ENCODE measurements at places on chromosomes 16 and 17.

DNA sequence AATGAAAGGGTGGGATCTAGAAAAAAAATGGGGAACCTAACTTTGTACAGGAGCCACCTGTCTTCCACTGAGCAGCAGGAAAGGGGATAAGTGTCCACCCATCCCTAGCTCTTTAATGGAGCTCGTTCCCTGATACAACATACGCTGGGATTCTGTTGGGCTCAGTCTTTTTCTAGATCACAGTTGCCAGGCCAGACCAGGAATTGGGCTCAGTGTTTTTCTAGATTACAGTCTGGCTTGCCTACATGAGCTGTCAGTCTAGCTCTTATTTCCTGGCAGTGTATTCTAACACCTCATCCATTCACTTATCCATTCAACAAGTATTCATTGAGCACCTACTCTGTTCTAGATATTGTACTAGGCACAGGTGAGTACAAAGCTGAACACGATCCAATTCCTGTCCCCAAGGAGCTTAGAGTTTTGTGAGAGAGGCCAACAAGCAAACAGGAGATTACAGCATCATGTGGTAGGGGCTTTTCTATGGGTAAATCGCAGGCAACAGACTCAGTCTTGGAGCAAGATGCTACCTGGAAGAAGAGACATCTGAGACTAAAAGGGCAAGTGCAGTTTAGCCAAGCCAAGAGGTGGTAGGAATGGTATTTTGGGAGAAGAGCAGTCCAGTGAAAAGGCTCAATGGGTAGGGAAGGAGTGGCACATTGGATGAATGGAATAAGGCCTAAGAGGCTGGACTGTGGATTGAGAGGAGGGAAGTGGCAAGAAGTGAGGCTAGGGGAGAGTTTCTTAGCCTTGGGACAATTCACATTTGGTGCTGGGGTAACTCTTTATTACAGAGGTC lies 138.0 kb upstream of the HS3ST2 start:
- no peak for DNase-seq

DNA sequence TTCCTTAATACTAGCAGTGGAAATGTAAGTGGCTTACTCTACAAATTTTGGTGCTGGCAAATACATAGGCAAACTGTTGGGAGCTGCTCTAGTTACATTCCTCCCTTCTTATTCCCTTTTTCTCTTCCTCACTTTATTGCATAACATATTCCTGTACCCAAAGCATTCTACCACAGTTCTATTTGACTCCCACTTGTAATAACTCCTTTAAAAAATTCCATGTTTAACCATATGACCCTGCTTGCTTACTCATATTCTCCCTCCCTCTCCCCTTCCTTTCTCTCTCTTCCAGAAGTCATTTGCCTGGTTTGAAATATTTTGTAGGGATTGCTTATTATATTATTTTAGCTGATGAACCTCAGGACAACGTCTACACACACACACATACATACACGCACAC lies 22.7 kb downstream of the NQO1 start:
- DNase-seq = no peak

DNA sequence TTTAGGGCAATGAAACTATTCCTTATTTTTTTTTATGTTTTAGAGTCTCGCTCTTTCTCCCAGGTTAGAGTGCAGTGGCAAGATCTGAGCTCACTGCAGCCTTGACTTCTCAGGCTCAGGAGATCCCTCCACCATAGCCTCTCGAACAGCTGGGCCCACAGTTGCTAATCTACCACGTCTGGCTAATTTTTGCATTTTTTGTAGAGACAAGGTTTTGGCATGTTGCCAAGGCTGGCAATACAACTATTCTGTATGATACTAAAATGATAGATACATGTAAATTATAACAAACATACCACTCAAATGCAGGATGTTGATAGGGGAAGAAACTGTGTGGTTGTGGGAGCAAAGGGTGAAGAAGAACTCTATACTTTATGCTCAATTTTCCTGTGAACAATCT lies 401.3 kb downstream of the ZFHX3 start:
- no peak for DNase-seq

- no peak for DNase-seq
Observed at GRCh38 chr17:63987221-63988126, 10.7 kb upstream of the PRR29 start.

DNA sequence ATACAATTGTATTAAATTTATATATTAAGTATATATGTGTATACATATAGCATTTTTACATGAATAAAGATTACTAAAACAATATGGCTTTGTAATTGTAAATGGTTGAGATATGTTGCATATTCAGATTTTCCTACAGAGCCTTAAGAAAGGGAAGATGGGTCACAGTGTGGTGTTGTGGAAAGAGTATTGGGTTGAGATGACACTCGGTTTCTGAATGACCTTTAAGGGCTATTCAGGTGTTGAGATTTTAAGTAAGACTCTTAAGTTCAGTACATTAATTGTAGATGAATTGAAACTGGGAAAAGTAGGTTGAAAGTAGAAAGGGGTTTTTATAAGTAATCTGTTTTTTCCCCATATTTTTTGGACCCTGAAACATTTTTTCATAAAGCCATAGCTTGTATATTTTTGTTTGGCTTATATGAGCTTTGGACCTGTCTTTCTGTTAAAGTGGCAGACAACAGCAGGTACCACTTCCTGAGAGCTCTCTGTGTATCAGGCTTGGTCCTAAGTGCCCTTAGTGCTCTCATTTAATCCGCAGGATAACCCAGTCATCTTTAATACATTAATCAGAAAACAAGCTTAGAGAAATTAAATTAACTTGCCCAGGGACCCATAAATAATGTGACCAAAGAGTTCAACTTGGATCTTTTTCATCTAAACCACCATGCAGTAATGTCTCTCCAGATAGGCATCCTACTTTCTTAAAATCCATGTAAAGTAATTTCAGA lies 48.5 kb upstream of the MRC2 start:
- DNase-seq = no peak

DNA sequence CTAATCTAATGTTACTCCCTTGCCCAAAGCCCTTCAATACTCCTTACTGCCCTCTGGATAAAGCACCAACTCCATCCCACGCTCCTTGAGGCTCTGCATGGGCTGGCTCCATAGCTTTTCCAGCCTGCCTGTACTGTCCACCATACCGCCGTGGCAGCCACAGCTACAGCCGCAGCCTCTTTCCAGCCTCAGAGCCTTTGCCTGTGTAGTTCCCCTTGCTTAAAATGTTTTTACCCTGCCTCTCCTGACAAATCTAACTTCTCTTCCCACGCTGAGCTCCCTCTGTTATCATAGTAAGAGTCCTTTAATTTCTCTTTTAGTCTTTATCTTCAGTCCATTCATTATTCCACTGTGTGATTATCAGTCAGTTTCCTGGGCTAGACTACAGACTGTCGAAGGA lies 22.0 kb downstream of the TEX14 start:
- DNase-seq = no peak

GRCh38 chr16:88910284-88911135 lies 44.0 kb upstream of the PABPN1L start:
- DNase-seq = no peak

DNA sequence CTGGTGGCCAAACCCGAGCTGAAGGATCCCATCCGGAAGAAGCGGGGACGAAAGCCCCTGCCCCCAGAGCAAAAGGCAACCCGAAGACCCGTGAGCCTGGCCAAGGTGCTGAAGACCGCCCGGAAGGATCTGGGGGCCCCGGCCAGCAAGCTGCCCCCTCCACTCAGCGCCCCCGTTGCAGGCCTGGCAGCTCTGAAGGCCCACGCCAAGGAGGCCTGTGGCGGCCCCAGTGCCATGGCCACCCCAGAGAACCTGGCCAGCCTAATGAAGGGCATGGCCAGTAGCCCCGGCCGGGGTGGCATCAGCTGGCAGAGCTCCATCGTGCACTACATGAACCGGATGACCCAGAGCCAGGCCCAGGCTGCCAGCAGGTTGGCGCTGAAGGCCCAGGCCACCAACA lies 5.9 kb downstream of the CBX2 start:
- DNase-seq = no peak

- no peak for DNase-seq
Observed at GRCh38 chr17:72702998-72703397, 389.5 kb downstream of the SLC39A11 start.

DNA sequence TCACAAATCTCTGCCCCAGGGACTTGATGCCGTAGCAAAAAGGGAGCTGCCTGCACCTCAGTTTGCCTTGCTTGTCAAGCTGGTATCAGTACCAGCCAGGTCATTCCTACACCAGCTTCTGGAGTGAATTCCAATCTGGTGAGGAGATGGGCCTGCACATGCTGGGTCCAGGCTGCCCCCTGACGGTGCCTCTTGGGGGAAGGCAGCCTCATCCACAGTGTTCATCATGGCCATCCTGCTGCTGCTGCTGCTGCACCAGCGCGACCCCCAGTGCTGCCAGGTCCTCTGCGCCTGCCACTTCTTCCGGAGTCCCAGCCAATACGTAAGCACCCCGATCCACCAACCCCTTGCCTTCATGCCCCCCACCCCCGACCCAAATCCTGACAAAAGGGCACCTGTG lies 8.3 kb downstream of the MRPL27 start:
- DNase-seq = no peak

GRCh38 chr17:76075364-76076145 lies 974 bp downstream of the GALR2 start:
- no peak for DNase-seq

DNA sequence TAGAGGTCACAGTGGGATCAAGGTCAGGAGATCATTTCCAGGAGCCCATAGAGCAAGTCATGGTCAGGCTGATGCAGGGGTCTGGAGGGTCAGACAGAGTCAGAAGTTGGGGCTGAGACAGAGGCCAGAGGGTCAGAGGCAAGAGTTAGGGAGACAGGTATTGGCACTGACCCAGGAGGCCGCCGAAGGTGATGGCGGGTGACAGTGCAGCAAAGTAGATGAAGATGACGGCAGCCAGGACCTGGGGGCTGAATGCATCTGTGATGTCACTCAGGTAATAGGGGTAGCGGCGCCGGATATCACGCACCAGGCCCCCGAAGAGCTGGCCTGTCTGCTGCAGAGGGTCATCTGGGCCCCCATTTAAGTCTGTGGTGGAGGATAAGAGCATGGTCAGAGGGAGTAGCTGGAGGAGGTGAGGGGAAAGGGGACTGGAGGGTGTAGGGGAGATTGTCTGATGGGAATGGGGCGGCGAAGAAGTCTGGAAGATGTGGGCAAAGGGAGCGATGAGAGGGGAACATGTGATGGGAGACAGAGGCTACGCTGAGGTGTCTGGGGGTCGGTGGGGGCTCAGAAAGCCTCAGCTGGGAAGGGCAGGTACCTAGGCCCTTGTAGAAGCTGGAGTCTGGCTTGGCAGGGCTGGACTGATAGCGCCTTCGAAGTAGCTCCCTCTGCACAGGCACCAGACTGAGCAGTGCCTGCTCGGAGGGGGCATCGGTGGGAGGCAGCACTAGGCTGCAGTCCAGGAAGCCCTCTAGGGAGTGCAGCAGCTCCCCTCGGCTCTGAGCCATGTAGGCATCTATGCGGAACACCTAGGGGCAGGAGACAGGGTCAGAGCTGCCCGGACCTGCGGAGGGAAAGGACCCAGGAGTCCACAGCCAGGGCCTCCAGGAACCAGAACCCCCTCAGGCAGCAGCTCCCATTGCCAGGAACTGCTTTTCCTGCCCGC lies 9.8 kb downstream of the SLC4A1 start:
- no peak for DNase-seq

- DNase-seq = no peak
Observed at GRCh38 chr17:1999557-2000251, 25.4 kb downstream of the RTN4RL1 start.

DNA sequence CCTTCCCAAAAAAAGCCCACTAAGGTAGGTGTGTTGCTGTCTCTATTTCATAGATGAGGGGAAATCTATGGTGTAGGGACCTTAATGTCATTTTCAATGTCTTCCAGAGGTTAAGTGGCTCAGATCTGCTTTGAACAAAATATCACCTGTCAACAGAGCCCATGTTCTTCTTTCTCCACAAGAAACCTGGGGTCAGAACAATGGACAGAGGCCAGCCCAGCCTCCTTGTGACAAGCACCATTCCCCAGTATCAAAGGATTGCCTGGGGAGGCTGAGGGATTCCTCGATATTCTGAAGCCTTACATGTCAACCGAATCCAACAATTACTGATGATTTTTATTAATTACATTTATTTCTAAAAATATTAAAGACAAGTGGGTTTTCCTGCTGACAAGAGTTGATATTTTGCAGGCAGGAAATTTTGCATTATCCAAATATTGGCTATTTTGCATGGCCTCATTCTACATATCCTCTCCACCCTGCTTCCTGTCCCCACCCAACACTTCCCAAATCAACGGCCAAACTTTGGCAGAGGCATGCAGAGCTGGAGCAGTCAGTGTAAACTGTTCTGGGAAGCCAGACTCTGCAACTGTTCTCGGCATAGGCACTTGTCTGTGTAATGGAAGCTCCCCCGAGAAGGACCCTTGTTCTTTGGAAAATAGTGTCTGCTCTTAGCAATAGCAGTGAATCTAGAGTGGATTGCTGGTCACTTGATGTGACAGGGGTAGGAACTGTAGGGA lies 281.5 kb downstream of the HS3ST3A1 start:
- no peak for DNase-seq

GRCh38 chr17:1787301-1787902 lies 25.5 kb downstream of the SERPINF1 start:
- DNase-seq = peak; percentile 80

GRCh38 chr16:85276721-85277120 lies 164.4 kb upstream of the CIBAR2 start:
- DNase-seq = no peak

- DNase-seq = peak; percentile 28
Observed at GRCh38 chr16:66270333-66270927, 96.1 kb upstream of the CDH5 start.
